ENCODE measurements at places on chromosomes 2 and 18.

DNA sequence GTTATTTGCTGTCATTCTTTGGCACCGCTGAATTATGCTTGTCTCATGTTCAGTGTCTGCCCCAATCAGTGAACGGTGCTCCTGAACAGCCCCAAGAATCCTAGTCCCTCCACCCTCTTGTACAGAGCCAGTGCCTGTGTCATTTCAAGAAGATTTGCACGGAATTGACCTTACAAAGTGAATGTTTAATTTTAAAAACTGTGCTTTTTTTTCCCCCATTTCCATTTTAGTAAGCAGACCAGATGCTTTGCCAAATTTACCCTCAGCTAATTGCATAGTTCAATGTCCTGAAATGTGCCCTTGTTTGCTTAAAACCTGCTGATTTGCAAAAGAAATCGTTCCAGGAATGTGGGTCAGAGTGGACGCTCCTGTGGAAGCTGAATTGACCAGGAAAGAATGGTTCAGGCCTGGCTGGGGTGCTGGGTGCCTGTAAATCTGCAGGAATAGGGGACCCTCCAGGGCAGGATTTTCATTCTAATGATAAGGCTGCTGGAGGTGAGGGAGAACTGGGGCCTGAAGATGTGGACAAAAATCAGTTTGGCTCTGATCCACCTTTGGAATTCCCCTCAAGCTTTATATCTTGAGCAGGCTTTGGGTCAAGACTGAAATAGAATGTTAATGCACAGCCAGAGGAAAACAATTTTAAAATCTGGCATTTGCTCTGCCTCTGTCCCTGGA, 20.1 kb downstream of the TMEM17 start:
- H3K27ac ChIP-seq: no peak overlapping the region
- H3K4me1 ChIP-seq: no peaks in the 10 kb centered on the region
- no peak for DNase-seq
- H3K36me3 ChIP-seq: no peaks in the 10 kb centered on the region

DNA sequence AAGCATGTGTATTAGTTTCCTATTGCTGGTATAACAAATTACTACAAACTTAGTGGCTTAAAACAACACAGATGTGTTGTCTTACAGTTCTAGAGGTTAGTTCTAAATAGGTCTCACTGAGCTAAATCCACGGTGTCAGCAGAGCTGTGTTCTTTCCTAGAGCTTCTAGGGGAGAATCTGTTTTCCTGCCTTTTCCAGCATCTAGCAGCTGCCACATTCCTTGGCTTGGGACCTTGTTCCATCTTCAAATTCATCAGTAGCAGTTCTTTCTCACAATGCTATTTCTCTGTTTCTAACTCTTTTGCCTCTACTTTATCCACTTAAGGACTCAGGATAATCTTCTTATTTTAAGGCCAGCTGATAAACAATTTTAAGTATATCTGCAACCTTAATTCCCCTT, 32.2 kb upstream of the CREB1 start:
- DNase-seq: no peak
- no peaks in the 10 kb centered on the region for H3K36me3 ChIP-seq
- H3K27ac ChIP-seq: no peak overlapping the region
- no peak overlapping the region for H3K4me3 ChIP-seq

DNA sequence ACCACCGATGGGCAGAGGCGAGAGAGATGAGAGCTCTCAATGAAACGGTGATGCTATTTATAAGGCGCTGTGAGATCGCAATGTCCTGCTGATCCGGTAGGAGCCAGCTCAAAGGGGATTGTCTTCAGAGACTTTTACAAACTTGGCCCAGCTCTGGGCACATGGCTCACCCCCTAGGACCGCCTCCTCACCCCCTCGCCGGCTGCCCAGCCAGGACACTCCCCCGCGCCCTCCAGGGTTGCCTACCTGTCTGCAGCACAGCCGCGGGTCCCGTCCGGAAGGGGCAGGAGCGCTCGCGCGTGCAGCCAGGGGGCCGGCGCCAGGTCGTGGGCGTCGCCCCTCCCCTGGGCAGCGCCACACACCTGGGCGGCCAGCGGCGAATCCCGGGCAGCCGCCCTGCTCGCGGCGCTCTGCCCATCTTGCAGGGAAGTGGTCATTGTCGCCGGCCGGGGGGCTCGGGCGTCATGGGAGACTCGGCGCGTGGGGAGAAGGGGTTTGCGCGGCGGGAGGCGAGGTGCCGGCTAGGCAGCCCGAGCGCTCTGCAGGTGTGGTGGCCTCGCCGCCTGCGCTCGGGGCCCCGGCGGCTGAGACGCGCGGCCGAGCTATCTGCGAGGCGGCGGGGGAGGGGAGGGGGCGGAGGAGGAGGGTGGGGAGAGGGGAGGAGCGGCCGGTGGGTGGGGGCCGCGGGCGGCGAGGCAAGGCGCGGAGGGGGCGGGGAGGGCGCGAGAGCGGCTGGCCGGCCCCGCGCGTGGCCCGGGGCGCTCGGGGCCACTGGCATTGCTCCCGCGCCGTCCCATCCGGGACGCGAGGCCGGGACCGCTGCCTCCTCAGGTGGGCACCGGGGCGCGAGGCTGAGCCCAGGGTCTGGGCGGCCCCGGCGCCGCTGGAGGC, at the start of gene GRB14:
GRB14 (minus strand) TSS at position 610 of the 891 bp plus-strand sequence; CDS start at position 437, 173 bp downstream.
- no peak within 1 kb of the TSS for H3K4me3 ChIP-seq
- no peaks in the 10 kb centered on the region for H3K4me1 ChIP-seq
- H3K36me3 ChIP-seq: no peaks in the 10 kb centered on the region
- H3K27ac ChIP-seq: no peak within 1 kb of the TSS

DNA sequence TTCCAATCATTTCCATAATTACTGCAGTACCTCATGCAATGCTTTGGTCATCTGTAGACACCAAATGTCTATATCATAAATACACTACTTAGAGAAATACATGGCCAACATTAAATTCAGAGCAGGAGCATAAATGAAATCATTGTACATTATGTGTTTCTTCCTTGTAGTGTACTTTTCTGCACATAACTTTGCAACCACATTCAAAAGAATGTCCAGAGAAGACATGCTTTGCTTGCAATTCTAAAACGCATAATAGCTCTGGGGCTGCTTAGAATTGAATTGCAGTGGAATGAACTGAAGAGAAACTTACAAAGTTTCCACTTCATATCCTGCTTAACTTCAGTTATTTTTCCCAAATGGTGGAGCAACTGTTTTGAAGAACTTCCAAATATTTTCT, 664.4 kb downstream of the DSC3 start:
- H3K36me3 ChIP-seq: no peaks in the 10 kb centered on the region
- H3K27ac ChIP-seq: no peak overlapping the region
- no peak overlapping the region for H3K4me3 ChIP-seq
- no peak for DNase-seq
- H3K4me1 ChIP-seq: no peaks in the 10 kb centered on the region

DNA sequence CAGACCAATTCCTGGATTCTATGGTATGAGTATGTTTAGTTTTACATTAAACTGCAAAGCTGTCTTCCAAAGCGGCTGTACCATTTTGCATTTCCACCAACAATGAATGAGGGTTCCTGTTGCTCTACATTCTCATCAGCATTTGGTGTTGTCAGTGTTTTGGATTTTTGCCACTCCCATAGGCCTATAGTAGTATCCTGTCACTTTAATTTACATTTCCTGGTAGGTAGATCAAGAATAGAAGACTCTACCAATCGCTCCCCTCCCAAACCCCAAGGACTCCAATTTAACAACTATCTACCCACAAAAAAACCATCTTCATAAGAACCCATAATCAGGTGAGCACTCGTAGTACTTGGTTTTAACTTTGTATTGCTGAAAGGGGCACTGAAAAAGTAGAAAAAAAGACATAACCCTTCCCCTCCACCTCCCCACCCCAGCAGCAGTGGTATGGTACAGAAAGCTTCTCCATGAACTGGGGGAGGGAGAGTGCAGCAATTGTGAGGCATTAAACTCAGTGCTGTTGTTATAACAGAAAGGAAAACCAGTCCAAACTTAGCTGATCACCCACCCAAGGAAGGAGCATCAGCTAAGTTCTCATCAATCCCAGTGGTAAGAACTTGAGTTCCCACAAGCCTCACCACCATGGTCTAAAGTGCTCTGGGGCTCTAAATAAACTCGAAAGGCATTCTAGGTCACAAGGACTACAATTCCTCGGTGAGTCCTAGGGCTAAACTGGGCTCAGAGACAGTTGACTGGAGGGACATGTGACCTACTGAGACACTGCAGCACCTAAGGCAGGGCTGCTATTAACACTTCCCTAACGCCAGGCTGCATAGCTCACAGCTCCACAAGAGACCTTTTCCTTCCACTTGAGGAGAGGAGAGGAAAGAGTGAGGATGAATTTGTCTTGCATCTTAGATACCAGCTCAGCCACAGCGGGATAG, 35.5 kb upstream of the CYTIP start:
- no peak for DNase-seq
- no peaks in the 10 kb centered on the region for H3K36me3 ChIP-seq
- peaks cover 25% of the 10 kb centered on the region for H3K4me1 ChIP-seq
- no peak overlapping the region for H3K4me3 ChIP-seq
- H3K27me3 ChIP-seq: no peaks in the 10 kb centered on the region

DNA sequence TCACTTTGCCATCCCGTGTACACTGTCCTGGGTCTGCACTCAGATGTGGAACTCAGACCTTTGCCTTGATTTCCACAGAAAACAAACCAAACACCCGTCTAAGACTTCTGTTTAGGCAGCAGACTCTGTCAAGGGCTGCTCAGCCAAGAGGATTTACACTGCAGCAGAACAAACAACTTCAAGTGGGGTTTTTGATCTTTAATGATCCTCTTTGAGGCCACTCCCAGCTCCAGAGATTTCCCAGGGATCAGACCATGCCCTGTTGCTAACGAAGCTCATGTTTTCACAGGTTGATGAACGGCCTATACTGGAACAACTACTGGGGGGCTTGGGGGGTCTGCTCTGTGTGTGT, 52.5 kb upstream of the LGALSL start:
- H3K4me3 ChIP-seq: no peak overlapping the region
- DNase-seq: no peak
- H3K27me3 ChIP-seq: no peaks in the 10 kb centered on the region

GRCh38 chr18:8153887-8154583, 455.2 kb upstream of the RAB12 start:
- H3K4me1 ChIP-seq: no peaks in the 10 kb centered on the region
- H3K36me3 ChIP-seq: no peaks in the 10 kb centered on the region
- no peak overlapping the region for H3K4me3 ChIP-seq
- H3K27ac ChIP-seq: no peak overlapping the region

GRCh38 chr18:60892441-60892840, 440.8 kb upstream of the CDH20 start:
- no peaks in the 10 kb centered on the region for H3K36me3 ChIP-seq
- H3K4me3 ChIP-seq: no peak overlapping the region
- no peak overlapping the region for H3K27ac ChIP-seq
- no peaks in the 10 kb centered on the region for H3K4me1 ChIP-seq
- no peak for DNase-seq

- no peaks in the 10 kb centered on the region for H3K36me3 ChIP-seq
- no peaks in the 10 kb centered on the region for H3K4me1 ChIP-seq
- no peak overlapping the region for H3K27ac ChIP-seq
- H3K4me3 ChIP-seq: no peak overlapping the region
Measured at GRCh38 chr18:35713545-35713944, 132.0 kb downstream of the GALNT1 start.

- H3K27ac ChIP-seq: no peak overlapping the region
- no peak overlapping the region for H3K4me3 ChIP-seq
- no peak for DNase-seq
- no peaks in the 10 kb centered on the region for H3K36me3 ChIP-seq
Measured at GRCh38 chr2:22950431-22950830, 434.5 kb upstream of the KLHL29 start.

DNA sequence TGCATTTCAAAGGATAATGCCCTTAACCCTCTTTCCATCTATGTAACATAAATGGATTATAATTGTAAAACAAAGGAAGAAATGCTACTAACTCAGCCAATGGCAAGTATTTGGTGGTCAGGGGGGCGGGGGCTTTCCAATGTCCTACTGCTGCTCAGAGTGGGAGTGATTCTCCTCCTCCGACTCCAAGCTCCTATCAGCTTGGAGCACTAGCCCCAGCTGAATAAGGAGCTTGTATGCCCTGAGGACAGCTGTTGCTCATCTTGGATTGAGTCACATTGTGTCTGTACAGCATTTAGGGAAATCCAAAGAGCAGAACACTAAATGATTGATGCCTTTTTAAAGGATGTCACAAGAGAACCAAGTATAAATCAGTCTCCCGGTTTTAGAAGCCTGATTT, 105.6 kb upstream of the ZNF521 start:
- no peaks in the 10 kb centered on the region for H3K4me1 ChIP-seq
- H3K4me3 ChIP-seq: no peak overlapping the region
- H3K27ac ChIP-seq: no peak overlapping the region
- H3K27me3 ChIP-seq: no peaks in the 10 kb centered on the region
- no peak for DNase-seq

DNA sequence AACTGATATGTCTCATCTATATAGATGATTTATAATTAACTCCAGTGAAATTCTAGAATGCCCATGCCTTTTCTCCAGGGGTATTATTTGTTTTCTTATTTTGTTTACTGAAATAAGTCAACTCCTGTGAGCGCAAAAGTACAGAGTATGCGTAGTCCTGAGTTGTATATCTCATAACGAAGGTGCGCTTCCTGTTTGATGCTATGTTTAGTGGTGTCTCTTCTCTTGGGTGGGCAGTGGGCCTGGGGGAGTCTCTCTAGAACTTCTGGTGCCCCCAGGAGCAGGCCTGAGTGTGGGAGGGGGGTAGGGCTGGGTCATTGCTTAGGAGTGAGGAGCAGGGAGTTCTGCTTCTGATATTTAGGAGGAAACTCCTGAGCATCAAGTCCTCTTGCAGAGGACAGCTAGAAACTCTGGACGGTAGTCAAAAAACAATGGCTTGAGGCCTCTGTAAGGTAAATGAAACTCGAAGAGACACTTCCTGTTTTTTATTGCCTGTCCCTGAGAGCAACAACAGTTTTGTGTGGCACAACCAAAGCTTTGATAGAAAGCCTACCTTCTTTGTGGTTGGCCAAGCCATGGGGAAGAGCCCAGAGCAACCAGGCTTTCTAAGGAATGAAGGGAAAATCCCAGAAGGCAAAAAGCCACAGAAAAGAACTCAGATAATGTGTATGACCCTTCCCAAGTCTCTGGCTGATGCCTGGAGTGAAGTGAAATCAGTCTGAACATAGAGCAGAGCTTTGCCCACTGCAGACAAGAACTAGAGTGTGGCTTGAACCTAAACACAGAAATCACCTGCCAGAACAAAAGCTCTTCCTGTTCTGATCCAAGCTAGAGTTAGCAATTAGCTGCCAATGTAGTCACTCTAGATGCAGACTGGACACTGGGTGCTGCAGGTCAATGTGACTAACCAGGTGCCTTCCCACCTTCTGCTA, 8.5 kb upstream of the SP140L start:
- H3K27me3 ChIP-seq: no peaks in the 10 kb centered on the region
- H3K36me3 ChIP-seq: no peaks in the 10 kb centered on the region
- H3K4me1 ChIP-seq: peaks cover 27% of the 10 kb centered on the region
- peak overlapping the region; percentile 62 for H3K27ac ChIP-seq
- peak; percentile 26 for DNase-seq

- no peak for DNase-seq
- no peak overlapping the region for H3K27ac ChIP-seq
- H3K4me1 ChIP-seq: no peaks in the 10 kb centered on the region
- no peaks in the 10 kb centered on the region for H3K27me3 ChIP-seq
- no peak overlapping the region for H3K4me3 ChIP-seq
Measured at GRCh38 chr2:239715606-239716005, 309.5 kb downstream of the NDUFA10 start.
